Lung microvascular endothelial cell (primary cell): ENCODE measurements at places on chromosomes 1 and 21.

- no peak for DNase-seq
Observed at GRCh38 chr1:170743083-170743482, 79.2 kb downstream of the PRRX1 start.

GRCh38 chr1:86573763-86574484 is 27.0 kb downstream of the CLCA4 start:
- DNase-seq: no peak

- DNase-seq: peak; percentile 17
Observed at GRCh38 chr1:201026234-201026633, 2.7 kb upstream of the KIF21B start.

- DNase-seq: no peak
Observed at GRCh38 chr1:158799689-158800088, 18.7 kb upstream of the OR6N2 start.

DNA sequence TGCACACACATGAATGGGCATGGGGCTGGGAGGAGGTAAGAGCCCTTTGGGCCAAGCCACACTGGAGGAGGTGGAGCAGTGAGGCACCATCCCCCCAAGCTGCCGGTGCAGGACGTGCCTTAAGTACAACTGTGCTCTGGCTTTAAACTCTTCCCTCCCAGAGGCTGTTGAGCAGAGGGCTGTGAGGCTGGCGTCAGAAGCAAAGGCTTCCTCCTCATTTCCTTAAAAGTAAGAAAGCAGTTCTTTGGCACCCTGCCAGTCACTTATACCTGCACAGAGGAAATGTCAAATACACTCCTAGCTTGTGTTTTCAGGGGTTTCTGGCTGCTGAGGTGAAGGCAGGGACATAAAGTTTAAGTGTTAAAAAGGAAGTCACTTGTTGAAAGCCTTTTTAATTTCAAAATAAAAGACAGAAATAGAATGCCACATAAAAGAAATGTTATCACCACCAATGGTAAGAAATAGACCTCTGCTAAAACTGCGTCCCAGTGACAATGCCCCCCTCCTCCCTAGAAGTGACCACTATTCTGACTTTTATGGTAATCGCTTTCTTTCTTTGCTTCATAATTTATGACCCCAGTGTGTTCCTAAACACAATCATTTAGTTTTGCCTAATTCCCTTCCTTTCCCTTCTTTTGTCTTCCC is 33.0 kb downstream of the LAMC2 start:
- peak; percentile 57 for DNase-seq

DNA sequence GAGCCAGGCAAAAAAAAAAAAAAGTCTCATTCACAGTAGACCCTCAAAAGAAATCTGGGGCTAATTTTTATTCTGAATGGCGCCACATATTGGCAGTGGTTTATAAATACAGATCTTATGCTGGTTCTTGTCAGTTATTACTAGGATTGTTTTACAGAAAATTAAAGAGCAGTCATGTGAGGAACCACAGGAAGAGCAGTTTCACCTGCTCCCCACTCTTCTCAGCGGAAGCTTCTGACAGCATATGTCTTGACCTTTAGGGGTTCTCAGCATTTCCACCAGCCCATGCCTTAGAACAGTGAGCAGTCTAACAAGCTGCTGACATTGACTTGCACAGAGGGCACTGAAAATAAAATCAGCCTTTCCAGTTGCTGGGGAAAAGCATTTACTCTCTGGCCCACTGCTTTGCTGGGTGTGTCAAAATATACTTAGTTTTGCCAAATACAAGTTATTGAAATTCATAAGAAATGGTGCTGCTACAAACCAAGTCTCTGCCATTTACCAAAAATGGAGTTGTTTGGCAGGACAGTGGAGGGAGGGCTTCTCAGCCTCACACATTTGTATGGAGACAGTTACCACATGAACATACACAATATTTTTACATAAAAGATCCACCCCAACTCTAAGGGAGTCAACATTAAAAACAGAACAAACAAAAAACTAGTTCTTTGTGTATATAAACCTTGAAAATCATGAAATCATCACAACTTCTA is 144.2 kb downstream of the SYT2 start:
- DNase-seq: no peak

GRCh38 chr1:200267937-200268336 is 141.9 kb downstream of the ZNF281 start:
- no peak for DNase-seq

- peak; percentile 92 for DNase-seq
Observed at GRCh38 chr1:23556635-23557470, 2.4 kb downstream of the ID3 start.

DNA sequence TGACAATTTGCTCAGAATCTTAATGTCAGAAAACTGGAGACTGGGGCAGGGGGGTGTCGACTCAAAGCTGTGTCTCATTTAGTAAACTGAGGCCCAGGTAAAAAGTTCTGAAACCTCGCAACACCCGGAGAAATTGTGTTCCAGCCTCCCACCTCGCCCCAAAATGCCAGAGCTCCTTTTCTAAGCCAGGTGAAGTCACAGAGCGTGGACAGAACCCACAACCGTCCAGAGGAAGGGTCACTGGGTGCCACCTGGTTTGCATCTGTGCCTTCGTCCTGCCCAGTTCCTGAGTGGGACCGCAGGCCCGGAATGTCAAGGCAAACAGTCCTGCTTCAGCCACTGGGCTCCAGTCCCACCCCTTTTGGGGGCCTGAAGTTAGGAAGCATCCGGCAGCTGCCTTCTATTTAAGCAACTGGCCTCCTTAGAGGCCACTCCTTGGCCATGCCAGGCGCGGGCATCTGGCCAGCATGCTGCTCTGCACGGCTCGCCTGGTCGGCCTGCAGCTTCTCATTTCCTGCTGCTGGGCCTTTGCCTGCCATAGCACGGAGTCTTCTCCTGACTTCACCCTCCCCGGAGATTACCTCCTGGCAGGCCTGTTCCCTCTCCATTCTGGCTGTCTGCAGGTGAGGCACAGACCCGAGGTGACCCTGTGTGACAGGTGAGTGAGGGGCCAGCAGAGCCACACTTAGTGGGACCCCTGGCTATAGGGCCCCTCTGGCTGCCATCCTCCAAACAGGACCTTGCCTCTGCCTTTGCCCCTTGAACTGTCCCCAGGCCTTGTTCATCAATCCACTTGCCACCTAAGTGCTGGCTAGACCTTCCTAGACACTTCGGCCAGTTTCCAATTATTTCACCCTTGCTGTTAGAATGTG is at the start of gene TAS1R1:
TAS1R1 (plus strand) TSS at position 401 of the 872 bp plus-strand sequence; CDS start at position 468, 67 bp downstream.
- no peak for DNase-seq
